Cardiac fibroblast (primary cell): ENCODE measurements at places on chromosomes 6 and 20.

- DNase-seq: no peak
Observed at GRCh38 chr20:15033269-15033668, 695.9 kb upstream of the FLRT3 start.

- peak; percentile 71 for DNase-seq
Observed at GRCh38 chr6:15331143-15331542, 85.3 kb downstream of the JARID2 start.

DNA sequence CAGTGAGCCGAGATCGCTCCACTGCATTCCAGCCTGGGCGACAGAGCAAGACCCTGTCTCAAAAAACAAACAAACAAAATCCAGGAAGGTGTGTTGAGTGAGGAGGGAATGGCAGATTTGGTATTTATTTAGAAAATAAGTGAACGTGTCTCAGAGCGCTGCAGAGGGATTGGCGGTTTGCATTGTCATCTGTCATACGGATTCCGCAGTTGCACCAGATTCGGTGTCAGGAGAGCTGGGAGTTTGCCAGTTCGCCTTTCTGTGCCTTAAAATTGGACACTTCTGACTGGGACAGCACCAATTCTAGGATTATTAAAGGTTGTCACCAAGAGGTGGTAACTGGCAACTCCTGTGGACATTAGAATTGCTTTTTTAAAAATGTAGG lies 912 bp downstream of the SNRNP48 start:
- DNase-seq: peak; percentile 12

DNA sequence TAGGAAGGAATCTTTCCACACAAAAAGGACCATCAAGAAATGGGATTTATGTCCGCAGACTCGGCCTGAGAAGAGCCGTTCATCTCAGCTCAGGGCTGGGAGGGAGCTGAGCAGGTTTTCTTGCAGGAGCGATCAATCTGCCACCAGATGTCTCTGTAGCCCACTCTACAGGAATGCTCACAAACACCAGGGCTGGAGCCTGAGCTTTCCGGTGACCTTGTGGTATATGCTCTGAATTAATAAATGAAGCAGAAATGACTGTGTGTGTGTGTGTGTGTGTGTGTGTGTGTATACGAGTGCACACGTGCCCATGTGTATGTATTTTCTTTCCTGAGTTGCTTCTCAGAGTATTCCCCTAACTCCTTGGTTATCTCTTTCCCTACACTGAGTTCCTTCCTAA lies 12.0 kb downstream of the CD83 start:
- peak; percentile 83 for DNase-seq

GRCh38 chr6:10315034-10315433 lies 99.8 kb downstream of the TFAP2A start:
- DNase-seq: no peak

GRCh38 chr20:17036541-17036940 lies 190.3 kb upstream of the PCSK2 start:
- DNase-seq: no peak

- DNase-seq: peak; percentile 36
Observed at GRCh38 chr20:36929290-36929689, 22.2 kb downstream of the SAMHD1 start.

DNA sequence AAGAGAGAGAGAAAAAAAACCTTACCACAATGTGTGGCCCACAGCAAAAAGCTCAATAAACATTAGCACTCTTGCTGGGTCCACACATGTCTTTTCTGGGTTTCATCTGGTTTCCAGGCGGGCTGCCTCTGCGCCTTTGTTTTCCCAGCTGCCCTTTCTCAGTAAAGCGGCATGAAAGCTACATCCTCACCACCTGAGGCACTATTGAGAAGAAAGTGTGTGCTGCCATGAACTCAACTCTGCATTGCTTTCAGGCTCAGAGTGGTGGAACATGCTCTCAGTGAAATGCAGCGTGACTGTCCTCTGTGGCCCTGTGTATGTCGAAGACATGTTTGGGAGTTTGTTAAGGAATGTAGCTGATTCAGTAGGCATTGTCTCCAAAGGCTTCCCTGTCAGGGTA lies 102.3 kb downstream of the LYRM2 start:
- no peak for DNase-seq

GRCh38 chr6:23537828-23538227 lies 588.2 kb upstream of the NRSN1 start:
- no peak for DNase-seq

DNA sequence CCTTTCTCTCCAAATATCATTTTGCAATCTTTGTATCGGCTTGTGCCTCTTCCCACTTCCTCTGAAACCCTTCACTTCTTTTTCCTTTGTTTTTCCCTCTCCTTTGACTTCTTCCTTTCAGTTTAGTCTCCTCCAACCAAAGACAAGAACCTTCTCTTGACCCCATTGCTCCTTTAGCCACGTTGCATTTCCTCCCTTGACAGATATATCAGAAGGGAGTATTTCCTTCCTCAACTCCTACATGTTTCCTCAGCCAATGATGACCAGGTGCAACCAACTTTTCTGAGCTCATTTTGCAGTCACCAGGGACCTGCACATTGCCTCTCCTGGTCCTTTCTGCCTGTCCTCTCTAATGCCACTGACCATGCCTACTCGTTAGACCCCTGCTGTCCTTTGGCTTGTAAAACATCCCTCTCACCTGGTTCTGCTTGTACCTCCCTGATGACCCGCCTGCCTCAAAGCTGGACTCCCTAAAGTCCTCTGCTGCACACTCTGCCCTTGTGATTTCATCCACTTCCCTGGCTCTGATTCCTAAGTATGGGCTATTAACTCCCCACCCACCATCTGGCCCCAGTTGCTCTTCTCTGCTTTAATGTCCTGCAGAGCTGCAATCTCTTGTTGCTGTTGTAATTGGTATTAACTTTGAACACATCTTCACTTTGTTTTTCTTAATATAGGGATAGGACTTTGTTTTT lies 27.4 kb downstream of the SLC22A16 start:
- no peak for DNase-seq

DNA sequence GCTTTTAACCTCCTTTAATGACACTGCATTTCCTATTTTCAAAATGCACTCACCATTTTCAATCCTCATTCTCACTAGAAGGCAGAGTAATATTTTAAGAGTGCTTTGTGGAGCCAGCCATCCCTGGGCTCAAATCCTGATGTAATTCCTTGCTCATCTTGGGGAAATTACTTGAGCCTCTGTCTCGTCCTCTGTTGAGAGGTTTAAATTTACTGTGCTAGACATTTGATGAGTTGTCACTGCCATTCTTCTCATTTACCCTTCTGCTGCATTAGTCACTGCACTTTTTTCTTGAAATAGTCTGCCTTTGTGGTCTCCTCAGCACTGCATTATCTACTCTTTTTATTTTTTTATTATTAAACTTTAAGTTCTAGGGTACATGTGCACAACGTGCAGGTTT lies 150.0 kb upstream of the HDDC2 start:
- no peak for DNase-seq

DNA sequence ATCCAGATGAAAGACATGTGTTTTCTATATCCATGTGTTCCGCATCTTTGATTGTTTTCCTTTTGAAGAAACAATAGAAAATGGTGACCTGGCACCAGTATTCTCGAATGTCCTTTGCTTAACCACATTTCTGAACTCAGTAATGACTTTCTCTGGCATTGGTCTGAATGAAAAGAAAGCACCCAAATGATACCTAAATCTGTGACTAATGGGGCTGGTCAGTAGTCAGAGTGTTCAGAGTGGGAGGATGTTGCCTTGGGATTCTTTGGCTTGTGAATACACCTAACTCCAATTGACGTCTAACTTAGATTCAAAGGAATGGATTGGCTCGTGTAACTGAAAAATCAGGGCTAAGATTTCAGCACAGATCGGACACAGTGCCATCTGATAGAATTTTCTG lies 27.1 kb downstream of the PARD6B start:
- no peak for DNase-seq

- no peak for DNase-seq
Observed at GRCh38 chr6:89413006-89413400, 930 bp upstream of the RRAGD start.

GRCh38 chr6:8499540-8499939 lies 64.2 kb upstream of the SLC35B3 start:
- DNase-seq: no peak

DNA sequence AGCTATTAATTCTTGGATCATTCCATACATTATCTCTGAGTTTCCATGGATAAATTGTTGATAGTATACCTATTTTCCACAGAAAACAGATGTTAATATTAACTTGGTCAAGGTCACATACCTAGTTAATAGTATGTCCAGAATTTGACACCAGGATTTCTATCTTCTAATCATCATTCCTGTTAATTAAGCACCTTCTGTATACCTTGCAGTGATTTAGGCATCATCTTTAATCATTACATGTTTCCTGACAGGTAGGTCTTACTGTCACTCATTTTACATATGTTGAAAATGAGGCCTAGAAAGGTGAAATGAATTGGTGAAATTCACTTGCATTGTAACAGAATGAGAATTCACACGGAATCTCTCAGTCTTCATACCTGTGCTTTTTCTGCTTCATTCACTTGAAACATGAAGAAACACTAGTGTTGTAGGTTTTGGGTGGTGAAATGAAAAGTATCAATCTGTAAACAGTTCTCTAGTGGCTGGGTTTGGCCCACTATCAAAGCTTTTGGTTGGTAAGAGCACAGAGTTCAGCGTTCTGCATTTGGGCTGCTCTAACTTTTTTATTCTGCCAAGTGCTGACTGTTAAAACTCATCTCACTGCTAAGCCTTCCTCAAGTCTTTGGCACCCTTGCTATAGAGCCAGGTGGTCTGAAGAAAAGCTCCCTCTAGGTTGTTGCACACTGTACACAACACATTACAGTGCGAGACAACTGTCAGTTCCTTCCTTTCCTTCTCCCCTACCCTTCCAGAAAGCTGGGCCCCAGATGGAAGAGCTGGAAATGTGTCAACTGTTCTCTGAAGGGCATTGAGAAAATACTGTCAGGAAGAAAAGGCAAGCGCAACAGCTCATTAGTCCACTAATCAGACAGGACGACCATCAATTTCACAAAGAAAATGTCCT lies 57.8 kb upstream of the C20orf144 start:
- DNase-seq: no peak

GRCh38 chr6:168578036-168578435 lies 137.1 kb downstream of the SMOC2 start:
- no peak for DNase-seq

DNA sequence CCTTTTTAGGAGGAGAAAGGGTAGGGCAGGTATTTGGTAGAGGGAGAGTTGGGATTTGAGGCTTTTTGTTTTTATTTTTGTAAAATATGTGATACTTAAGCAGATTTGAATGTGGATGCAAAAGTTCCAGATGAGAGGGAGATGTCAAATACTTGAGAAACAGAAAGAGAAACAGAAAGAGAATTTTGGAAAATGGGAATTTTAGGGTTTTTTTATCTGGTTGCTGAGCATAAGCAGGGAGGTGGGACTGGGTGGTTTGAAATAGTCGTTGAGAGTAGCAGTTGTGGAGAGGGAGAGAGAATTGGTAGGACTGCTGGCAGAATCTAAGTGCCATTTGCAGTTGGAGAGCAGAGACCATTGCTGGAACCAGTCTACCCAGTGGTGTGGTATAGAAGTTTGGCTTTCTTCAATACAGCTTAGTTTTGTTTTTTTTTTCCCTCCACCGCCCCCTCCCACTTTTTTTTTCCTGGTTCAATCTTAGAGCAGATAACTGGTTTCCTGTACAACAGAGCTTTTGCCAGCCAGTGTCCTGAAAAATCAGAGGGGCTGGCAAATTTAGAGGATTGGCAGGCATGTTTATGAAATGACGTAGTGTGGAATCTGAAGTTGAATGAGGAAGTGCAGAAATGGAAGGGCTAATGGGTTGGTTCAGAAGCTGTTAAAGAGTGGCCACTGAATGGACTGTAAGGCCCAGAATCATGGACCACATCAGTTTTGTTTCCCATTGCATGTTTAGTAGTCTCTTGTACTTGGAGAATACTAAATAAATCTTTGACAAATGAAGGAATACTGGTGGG lies 68.7 kb downstream of the ATRN start:
- peak; percentile 54 for DNase-seq

GRCh38 chr6:89640804-89641203 lies 2.3 kb upstream of the LYRM2 start:
- peak; percentile 2 for DNase-seq

GRCh38 chr20:38447931-38448675 lies 13.0 kb upstream of the SNHG17 start:
- DNase-seq: no peak

DNA sequence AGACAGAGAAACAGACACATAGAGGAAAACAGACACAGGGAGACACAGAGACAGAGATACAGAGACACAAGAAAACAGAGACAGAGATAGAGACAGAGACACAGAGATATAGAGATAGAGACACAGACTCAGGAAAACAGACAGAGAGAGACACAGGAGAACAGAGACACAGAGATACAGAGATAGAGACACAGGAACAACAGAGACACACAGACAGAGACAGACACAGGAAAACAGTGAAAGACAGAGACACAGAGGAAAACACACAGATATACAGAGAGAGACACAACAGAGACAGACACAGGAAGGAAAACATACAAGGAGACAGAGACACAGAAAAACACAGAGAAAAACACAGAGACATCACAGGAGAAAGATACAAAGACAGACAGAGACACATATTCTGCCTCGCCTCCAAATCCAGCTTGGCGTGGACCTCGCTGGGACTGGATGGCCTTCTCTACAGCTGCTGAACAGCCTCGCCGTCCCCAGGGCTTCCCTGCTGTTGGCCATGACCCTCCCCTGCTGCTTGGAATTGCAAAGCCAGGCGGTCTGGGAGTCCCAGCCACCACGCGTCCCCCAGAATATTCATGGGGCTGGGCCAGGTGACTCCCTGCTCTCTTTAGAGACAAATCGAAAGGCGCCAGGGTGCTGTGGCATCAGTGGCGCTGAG lies 36.8 kb downstream of the NTSR1 start:
- no peak for DNase-seq

- DNase-seq: no peak
Observed at GRCh38 chr6:35084511-35085203, 56.5 kb downstream of the TCP11 start.

DNA sequence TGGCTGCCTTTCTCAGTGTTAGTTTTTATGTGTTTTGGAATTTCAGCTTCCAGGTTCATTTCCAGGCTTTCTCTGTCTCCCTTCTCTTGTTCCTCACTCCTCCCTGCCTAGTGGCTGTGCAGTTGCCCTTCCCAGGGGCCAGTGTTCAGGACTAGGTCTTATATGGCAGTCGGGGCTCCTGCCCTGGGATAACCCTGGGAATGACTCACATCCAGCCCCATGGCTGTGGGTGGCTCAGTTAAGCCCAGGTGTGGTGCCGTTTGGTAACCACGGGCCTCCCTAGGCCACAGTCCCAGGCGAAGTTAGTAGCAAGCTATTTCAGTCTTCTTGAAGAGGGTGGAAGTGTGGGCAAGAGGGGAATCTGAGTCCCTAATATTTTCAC lies 57.4 kb upstream of the DDR1 start:
- DNase-seq: peak; percentile 37
